ENCODE measurements at places on chromosomes 7 and 10. TPM values are rescaled to one million over a fixed set of nuclear protein-coding genes. Genes with fewer than 3 reads are reported as not detected.

CBX3 gene
- total RNA-seq = 66.3 TPM

TMEM176A gene
- total RNA-seq = not detected

TMUB1 gene
- total RNA-seq = 26.2 TPM

PAXIP1 gene
- total RNA-seq = 6.6 TPM

NYAP1 gene
- 2.3 TPM for total RNA-seq

COL1A2 gene
- total RNA-seq = 7,425 TPM

ATOH7 gene
- not detected for total RNA-seq

WNT8B gene
- total RNA-seq = not detected

MBL2 gene
- total RNA-seq = not detected

CLRN3 gene
- not detected for total RNA-seq

HOXA7 gene
- 0.13 TPM for total RNA-seq

MMP21 gene
- not detected for total RNA-seq

BMPR1A gene
- total RNA-seq = 60.5 TPM

MAGI2 gene
- total RNA-seq = 9.8 TPM

CALHM3 gene
- total RNA-seq = not detected

ZDHHC4 gene
- 71.8 TPM for total RNA-seq

EPO gene
- not detected for total RNA-seq

ZMIZ2 gene
- total RNA-seq = 24.3 TPM

TAS2R39 gene
- not detected for total RNA-seq

CYP26C1 gene
- 0.07 TPM for total RNA-seq

Measured in smooth muscle cell of the pulmonary artery (primary cell).